GDM1 (cell line): ENCODE measurements at places on chromosomes 6 and 20.

DNA sequence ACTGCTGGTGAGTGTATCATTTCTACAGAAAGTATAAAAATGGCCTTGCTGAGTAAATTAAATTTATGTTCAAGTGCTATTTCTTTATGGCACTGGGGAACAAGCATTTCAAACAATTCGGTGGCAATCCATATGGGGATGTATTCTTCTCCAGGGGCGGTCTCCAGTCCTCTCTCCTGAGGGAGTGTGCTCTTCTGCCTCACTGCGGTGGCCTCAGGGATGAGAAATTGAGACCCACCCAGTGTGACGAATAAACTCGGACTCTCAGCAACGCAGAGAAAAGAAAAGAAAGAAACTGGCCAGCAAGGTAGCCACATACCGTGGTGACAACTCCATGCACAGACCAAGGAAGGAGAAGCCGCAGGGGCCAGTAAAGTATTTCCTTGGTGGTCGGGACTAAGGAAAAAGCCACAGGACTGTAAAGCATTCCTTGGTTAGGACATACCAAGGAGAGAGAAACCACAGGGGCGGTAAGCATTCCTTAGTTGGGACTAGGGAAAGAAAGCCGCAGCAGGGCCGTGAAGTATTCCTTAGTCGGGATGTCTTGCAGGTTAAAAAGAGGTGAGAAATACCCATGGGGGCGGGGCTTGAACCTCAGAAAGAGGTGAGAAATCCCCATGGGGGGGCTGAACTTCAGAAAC lies 13.6 kb upstream of the GOPC start:
- no peak for DNase-seq

DNA sequence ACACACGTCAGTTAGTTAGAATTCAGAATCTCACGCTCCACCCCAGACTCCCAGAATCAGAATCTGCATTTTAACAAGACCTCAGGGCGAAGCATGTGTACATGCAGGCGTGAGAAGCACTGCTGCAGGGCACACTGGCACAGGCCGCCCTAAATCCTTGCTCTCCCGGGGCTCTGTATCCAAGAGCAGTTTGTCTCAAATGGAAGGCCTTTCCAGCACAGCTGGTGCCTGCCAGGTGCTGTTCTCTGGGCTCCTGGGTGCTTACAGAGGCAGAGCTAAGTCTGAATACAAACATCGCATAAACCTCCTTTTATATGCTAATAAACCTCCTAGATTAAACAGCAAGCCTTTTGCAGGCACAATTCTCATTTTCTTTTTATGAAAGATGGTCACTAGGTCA lies 119.1 kb upstream of the CD93 start:
- no peak for DNase-seq

GRCh38 chr20:44215125-44215524 lies 4.6 kb upstream of the OSER1 start:
- DNase-seq: peak; percentile 47

DNA sequence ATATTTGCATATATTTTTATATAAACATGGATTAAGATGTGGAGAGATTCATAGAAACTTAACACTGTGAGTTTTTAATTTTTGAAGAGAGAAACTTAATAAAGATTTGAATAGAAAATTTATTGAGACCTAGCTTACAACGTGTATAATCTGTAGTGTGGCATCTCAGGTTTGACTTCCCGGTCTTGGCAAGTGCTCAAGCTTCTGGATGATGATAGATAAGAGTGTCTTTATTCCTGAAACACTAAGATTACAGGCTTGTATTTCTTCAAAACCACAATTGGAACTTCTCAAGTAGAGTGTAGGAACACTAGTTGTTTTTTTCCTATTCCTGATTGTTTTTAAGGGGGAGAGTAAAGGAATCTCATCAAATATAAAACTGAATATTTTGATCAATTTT lies 64.6 kb upstream of the NOTCH4 start:
- no peak for DNase-seq

GRCh38 chr6:9921366-9921765 lies 493.5 kb downstream of the TFAP2A start:
- no peak for DNase-seq

DNA sequence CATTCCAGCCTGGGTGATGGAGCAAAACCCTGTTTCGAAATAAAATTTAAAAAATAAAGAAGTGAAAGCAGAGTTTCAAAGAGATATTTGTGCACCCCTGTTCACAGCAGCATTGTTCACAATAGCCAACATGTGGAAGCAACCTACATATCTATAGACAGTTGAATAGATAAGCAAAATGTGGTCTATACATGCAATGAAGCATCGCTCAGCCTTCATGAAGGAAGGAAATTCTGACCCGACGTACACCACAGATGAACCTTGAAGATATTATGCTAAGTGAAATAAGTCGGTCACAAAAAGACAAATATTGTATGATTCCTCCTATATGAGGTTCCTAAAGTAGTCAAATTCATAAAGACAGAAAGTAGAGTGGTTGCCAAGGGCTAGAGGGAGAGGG lies 6.5 kb upstream of the NCOA6 start:
- peak; percentile 2 for DNase-seq

- no peak for DNase-seq
These were observed 487.4 kb downstream of the TENT5A start for GRCh38 chr6:81265106-81265505.

- no peak for DNase-seq
These were observed 65.1 kb downstream of the PFDN4 start for GRCh38 chr20:54272901-54273488.

DNA sequence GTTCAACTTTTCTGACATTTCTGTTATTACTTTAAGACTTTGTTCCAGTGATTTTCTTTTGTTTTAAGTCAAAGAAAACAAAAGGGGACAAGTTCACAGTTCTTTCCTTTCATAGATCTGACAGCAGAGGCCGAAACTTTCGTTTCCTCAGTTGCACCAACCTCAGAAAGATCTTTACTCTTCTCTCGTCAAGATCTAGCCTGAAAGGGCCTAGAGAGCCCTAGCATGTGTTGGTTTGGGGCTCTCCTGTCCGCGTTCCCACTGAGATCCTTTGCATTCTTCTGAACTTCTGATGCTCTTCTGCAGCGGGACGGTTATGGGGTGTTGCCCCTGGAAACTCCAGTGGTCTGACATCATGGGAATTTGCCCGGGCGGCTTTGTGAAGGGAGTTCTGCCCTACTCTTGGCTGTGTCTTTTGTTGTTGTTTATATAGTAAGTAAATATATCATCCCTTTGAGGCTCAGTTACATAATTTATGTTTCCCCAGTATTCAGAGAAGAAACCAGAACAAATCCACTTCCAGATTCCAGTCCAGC lies 129.1 kb downstream of the SASH1 start:
- DNase-seq: no peak

DNA sequence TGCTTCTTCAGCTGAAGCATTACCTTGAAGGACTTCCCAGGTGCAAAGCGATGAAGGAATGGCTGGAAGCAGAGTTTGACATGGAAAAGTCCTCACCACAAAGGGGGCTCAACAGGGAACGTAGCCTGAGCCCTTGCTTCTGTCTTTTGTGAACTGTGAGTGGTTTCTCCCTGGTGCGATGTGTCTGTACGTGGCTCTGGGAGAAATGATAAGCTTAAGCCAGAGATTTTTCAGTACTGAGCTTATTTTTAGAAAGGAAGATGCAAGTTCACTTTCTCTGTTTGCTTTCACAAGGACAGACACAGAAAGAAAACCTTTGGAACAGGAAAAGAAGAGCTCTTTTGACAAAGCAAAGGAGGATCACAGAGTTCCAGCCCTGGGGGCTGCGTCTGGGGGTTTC lies 79.4 kb downstream of the DACT2 start:
- DNase-seq: no peak

- no peak for DNase-seq
These were observed 914 bp upstream of the RANBP9 start for GRCh38 chr6:13712599-13712898.

DNA sequence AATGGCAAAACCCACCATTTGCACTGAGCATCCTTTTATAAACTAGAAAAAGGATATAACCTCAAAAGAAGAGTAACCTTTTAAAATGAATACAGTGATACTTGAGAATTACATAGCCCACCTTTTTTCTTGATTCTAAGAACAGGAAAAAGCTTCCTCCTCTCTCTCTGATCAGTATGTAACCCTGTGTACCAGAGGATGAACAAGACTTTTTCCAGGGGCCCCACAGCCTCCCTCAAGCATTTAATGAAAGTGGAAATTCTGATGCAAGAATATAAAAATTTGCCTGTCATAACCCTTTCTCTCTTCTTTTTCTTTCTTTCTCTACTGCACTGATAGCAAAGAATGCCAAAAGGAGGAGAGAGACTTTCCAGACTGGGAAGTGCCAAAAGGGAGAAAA lies 64.2 kb upstream of the BTN3A2 start:
- DNase-seq: no peak

- DNase-seq: no peak
These were observed 167.9 kb downstream of the HAO1 start for GRCh38 chr20:7772371-7772770.

DNA sequence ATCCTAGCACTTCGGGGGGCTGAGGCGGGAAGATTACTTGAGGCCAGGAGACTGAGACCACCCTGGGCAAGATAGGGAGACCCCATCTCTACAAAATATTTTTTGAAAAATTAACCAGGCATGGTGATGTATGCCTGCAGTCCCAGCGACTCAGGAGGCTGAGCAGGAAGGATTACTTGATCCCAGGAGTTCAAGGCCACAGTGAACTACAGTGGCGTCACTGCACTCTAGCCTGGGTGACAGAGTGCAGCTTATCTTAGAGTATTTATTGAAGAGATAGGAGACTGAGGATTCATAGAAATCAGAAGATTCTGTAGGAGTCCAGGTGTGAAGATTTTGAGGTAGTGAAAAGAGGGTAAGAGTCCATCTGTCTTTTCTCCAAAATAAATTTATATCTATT lies 45.0 kb downstream of the SLC17A5 start:
- no peak for DNase-seq

GRCh38 chr6:53566755-53567154 lies 21.9 kb upstream of the GCLC start:
- DNase-seq: no peak

DNA sequence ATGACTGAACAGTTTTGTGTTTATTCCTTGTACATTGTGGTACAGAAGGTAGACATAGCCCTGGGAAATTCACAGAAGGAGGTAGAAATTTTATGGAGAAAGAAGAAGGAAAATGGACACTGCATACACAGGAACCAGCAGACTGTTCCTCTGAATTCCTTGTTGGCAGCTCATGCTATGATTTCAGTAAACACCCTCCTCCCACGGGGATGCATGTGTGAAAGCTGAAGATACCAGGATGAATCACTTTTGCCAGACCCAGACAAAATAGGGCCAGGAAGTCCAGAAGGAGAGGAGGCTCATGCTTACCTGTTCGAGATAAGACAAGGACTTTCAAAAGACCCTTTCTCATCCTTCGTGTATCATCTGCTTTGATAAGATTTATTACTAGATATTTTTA lies 110.3 kb upstream of the GGTLC1 start:
- DNase-seq: no peak
